ENCODE measurements at places on chromosomes 12 and 14.

DNA sequence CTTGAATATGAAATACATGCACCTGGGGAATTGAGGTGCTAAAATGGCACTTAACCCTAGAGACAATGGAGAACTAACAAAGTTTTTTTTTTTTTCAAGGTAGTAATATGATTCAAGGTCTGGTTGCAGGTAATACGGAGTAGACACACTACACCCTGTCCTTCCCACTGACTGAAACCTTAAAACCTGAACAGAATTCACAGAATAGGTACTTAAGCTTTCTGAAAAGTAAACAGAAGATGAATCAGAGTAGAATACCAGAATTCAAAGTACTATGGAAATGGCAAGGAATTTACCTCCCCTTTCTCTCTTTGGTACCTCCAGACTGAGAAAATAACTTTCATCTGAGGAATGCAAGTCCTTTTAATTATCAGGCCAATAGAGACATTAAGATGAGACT lies 87.2 kb downstream of the PAPLN start:
- no peak for DNase-seq

DNA sequence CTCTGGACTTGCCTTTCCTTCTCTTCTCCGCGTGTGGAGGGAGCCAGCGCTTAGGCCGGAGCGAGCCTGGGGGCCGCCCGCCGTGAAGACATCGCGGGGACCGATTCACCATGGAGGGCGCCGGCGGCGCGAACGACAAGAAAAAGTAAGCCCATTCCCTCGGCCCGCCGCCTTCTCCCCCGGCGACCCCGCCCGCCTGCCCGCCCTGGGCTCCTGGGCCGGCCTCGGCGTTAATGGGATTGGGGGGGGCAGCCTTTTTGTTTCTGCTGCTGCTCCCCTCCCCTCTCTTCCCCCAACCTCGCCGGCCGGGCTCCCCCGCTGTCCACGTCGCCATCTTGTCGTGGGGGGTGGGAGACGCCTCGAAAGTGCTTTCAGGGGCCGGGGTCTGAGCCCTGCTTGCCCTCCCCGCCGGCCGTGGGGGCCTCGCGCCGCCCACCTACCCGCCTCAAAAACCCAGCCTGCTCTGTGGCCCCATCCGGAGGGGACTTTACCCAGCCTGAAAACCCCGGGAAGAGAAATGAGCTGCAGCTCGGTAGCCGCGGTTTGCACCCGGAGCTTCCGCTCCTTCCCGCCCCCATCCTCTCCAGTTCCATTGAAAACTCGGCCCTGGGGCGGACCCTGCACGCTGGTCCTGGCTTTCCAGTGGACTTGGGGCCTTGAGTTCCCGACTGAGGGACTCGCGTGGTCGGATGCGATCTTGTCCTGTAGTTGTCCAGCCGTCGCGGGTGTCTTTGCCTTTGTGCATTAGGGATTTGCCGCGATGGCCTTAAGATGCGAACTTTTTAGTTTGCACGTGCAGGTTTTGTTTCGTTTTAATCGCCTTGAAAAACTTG lies 598 bp downstream of the HIF1A start:
- peak; percentile 43 for DNase-seq

- no peak for DNase-seq
These were observed 113.0 kb downstream of the TMEM30B start for GRCh38 chr14:61168141-61168540.

DNA sequence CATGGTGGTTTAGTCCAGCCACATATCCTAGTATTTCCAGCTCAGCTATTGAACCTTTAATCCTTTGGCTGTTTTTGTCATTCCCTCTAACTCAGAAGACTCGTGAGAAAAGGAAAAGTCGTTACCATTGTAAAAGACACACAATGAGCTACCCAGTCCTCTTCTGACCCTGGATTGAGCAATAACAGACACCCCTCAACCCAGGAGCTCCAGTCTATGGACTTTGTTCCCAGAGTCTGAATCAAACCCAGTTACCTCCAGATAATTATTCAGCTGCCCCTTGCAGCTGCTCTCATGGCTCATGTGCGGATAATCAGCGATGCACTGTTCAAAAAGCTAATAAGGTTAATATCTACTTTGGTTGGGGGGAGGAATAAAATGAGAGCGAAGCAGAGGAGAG lies 402.4 kb downstream of the BTG1 start:
- no peak for DNase-seq

DNA sequence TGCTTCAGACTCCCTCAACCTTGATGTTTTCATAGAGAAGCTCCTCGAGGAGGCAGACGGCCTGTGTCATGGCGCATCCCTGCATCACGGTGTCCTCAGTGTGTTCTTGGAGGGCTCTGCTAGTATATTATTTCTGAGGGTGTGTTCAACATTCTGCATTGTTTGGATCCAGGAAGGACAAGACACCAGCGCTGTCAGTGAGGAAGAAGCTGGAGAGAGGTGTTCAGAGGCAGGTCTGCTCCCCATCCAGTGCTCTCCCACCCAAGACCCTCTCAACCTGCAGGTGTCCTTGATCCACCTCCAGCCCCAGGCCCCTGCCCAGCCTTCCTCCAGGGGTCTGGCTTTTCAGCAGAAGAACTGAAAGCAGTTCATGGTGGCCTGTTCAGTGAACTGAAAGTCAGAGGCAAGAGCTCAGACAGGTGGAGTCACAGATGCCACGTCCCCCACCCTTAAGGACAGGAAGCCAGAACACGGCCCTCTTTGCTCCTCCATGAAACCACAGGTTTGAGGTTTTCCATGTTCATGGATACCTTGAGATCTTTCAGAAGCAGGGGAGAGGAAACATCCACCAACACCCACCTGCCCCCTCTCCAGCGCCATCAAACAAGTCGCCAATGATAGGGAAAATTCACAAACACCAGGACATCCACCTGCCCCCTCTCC lies 37.4 kb downstream of the DIO3 start:
- no peak for DNase-seq

- no peak for DNase-seq
These were observed 49.0 kb downstream of the TSPAN11 start for GRCh38 chr12:30975581-30975980.

GRCh38 chr12:65443038-65443437 lies 164.6 kb downstream of the MSRB3 start:
- no peak for DNase-seq

GRCh38 chr14:34649344-34649743 lies 19.4 kb upstream of the SNX6 start:
- DNase-seq = no peak

- DNase-seq = no peak
These were observed 59.2 kb upstream of the ZDHHC17 start for GRCh38 chr12:76704693-76705092.

DNA sequence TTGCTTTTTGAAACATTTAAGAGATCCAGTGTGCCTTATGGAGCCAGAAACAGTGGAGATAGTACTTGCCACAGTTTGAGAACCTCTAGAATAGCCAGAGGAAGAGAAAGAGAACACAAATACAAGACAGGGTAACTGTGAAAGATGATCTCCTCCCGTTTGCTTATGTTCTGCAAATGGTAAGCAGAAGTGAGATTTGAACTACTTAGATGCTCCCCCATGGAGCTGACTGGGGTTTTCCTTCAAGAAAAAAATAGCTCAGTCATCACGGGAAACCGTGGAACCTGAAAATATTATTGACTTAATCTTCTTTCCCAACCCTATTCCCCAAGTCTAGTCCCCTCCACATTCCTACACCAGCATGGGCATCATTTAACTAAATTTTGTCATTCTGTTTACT lies 87.1 kb downstream of the KIF21A start:
- DNase-seq = no peak

DNA sequence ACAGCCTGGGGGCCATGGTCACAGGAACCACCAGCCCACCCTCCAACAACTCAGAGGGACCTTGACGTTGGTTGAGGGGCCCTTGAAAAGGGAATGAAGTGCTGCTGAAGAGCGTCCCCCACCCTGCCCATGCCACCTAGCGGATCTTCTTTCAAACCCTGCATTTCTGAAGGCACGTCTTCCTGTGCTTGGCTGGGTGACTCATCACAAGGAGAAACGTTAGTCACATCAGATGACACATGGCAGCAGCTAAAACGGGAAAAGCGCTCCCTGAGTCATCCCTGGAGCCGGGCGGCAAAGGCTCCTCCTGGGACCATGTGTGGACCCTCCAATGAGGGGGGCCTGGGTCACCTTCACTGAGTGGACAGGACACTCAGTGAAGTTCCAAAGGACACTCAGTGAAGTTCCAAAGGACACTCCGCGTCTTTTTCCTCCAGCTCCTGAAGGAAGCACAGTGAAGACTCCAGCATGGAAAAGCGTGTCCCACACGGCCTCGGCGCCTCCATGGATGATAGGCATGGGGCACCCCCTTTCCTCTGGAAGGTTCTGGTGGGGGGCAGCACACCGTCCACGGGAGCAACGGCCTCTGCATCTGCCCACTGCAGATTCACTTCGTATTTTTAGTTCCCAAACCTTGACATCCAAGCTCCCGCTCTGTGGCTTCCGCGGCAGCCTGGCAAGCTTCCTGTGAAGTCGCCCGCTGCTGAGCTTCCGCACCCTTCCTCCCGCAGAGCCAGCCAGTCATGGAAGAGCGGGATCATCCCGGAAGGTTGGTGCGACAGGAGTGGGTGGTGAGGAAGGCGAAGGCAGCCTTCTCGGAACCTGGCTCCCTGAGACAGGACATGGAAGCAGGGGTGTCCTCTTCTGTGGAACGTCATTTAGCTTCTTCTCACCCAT lies 383.4 kb downstream of the VRK1 start:
- DNase-seq = no peak

GRCh38 chr12:3491938-3492792 lies 1.2 kb downstream of the PRMT8 start:
- peak; percentile 23 for DNase-seq
